ENCODE measurements at places on chromosomes 6 and 20.

DNA sequence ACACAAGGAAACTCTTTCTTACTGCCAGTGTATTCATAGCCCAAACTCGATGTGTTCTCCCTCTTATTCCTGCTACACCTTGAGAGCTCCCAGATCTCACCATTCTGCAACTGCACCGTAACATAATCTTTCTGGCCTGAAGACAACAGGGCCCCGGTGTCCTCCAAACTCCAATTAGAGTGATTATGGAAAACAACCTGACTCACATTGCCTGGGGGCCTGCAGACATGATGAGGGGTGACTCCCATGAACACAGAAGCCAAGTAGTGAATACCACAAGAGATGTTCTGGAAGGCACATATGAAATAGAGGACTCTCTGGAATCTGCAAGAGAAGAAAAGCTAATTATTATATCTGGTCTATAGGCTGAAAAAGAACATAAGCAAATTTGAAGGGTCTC, 19.7 kb downstream of the SLC22A16 start:
- no peak for DNase-seq

DNA sequence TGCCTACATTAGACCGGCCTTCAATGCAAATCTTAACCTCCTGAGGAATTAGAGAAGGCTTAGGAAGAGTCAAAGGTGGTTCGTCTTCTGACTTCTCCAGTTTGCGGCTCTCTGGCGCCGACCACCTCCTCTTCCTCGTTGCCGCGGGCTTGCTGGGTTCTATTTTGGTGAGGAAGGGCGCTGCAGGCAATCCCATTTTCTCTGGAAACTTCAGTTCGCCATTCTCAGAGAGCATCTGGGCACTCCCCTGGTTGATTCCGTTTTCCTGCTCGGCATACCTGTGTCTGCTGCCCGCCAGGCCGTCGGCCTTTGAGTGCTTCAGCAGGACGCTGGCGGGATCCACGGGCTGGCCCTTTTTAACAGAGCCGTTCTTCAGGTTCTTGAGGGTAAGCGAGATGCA, 67.9 kb downstream of the GMPR start:
- DNase-seq, result no peak

GRCh38 chr20:55830121-55830827, 175.0 kb downstream of the CBLN4 start:
- no peak for DNase-seq

- no peak for DNase-seq
Measured at GRCh38 chr6:160755165-160755564, 53.1 kb downstream of the PLG start.

DNA sequence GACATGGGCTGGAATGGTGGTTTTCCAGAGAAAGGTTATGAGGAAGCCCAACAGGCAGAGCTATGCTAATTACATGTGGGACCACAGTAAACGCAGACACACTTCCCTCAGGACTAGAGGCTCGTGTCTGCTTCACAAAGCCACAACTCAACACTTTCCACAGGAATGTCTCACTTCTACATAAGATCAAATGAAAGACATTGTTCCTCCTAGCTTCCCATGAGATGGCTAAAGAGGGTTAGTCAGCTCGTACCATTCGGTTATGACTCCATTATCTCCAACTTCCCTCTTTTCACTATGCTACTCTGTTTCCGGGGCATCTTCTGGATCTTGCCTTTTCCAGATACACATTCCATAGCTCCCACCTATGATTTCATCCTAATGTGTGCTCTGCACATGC, 29.1 kb upstream of the ZC3H12D start:
- no peak for DNase-seq

GRCh38 chr6:142421285-142422117, 119.7 kb downstream of the ADGRG6 start:
- no peak for DNase-seq

GRCh38 chr20:18056174-18057100, 1.3 kb downstream of the OVOL2 start:
- no peak for DNase-seq

- DNase-seq, result peak; percentile 35
Measured at GRCh38 chr20:38790200-38791053, 15.1 kb upstream of the PPP1R16B start.

DNA sequence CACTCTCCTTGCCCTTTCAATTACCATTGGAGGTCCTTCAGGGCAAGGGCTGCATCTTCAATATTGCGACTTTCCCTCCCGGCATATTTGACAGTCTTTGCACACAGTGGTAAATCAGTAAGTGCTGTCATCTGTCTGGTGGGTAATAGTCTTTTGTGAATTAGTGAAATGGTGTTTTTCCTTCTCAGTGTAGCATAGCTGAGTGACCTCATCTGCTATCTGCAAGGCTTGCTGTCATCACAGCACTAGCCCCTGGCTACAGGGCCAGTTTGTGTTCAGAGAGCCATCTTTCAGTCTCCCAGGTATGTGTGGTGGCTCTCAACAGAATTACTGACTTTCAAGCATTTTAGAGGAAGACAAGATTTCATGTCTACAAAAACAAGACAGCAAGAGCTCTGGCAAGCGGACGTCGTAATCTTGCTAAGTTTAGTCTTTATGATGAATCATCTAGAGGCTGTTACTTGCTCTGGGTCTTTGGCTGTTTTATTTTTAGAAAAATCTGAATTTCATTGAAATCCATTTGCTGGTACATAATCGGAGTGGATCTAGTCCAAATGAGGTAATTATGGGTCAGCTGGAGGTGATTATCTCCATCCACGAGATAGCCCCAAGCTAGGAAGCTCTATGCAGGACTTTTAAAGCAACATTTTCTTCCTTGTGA, 528.9 kb downstream of the EPM2A start:
- no peak for DNase-seq

- no peak for DNase-seq
Measured at GRCh38 chr6:141290941-141291721, 841.6 kb upstream of the GJE1 start.

DNA sequence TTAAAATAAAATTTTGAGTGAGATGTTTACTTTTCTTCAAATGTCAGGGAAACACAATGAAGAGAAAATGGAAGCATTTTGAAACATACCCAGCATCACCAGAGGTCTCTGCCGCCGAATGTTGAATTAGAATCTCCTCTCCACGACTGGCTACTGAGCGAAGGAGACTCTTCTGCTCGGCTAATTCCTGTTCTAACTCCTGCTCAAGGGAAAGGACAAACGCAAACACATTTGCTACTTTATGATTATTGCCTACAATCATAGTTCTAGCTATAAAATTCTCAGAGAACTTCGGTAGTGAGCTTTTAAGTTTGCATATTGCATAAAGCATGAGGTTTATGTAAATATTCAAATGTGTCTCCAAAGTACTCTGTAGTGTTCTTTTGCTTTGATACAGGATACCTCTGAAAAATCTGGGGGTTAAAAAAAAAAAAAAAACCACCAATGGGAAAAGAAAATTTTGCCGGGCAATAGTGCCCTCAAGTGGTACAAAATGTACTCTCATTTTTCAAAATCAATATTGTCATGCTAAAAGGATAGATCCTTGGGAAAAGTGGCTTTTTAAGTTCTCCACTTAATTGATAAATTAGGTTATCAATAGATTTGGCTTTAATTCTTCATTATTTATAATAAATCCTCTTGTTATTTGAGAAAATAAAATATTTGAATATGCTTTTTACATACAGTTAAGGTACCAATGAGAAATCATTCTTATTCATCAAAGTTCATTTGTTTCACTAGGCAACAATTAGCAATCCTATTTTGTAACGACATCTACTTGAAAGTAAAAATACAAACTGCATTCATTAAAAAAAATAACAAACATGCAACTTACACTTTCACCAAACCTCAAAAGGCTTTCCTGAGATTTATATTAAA, 369.0 kb downstream of the SYNE1 start:
- peak; percentile 18 for DNase-seq

DNA sequence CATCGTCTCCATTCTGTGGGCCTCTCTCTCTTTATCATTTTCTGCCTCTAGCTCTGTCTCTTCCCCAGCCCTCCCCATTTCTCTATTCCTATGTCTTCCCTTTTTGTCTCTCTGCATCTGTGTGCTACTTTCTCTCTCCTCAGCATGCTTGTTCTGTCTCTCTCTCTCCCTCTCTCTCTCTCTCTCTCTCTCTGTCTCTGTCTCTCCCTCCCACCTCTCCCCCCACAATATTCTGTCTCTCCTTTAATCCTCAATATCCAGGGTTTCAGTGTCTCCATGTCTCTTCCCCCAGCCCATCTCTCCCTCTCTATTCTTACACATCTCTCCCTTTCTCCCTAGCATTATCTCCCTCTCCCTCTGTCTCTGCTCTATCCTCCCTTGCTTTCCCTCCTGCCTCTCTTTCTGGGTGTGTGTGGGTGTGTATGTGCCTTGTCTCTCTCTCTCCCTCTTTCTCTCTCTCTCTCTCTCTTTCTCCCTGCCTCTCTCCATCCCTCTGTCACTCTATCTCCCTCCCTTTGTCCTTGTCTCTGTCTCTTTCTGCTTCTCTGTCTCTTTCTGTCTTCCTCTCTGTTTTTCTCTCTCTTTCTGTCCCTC, 76.9 kb upstream of the SIRPA start:
- DNase-seq, result no peak

- DNase-seq, result no peak
Measured at GRCh38 chr6:17768881-17769280, 62.2 kb upstream of the NUP153 start.
